Hepatic stellate cell (primary cell): ENCODE measurements at places on chromosomes 6 and 20.
A peak's percentile ranks its signal among the peaks of the same experiment; 100 is the strongest.

DNA sequence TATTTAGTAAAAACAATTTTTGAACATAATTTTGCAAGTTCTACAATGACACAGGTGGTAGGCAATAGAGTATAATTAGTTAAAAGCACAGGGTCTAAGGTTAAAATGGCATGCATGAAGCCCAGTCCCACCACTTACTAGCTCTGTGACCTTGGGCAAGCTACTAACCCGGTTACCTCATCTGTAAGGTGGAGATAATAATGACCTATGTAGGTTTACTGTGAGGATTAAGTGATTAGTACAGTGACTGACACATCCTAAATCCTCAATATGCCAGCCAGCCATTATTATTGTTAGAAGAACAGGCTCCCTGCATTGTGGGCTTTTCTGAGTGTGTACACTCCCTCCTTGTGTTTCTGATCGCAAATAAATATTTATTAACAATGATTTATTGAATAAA is 26.2 kb downstream of the ATXN1 start:
- no peak for DNase-seq

DNA sequence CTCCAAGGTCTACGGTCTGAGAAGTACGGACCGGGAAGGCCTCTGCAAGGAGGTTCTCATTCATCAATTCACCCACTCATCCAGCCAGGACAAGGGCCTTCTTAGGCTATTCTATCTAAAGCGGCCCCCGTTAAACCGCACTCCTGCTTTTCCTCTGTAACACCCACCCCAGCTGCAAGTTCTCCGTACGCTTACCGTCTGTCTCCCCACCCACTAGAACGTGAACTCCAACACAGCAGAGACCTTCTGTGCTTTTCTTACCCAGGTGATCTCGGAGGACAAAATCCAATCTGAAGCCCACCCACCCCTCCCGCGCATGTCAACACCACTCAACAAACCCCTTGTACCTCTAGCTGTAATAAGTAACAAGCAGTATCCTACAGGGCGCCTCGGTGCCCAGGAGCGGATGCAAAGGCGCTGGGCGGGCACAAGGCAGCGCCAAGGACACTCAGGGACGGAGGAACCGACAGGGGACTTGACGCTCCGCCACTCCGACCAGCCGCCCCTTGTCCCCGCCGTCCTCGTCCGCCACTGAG is 351 bp downstream of the AURKA start:
- DNase-seq: peak; percentile 9

DNA sequence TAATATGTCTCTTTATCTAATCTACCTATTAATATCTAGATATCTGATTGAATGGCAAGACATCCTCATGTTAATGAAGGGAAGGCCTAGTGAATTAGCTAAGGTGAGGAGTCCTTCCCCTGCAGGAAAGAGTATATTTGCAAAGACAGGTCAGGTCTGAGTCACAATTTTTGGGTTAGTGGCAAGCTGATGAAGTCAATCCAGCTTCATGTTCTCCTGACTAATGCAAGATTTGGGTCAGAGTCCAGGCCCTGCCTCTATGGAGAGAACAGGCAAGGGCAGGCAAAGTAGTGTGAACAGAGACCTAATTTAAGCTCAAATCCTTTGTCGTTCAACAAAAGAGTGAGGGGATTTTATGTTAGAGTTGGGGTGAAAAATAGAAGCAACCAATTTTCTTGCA is 496.7 kb downstream of the BMP2 start:
- no peak for DNase-seq

DNA sequence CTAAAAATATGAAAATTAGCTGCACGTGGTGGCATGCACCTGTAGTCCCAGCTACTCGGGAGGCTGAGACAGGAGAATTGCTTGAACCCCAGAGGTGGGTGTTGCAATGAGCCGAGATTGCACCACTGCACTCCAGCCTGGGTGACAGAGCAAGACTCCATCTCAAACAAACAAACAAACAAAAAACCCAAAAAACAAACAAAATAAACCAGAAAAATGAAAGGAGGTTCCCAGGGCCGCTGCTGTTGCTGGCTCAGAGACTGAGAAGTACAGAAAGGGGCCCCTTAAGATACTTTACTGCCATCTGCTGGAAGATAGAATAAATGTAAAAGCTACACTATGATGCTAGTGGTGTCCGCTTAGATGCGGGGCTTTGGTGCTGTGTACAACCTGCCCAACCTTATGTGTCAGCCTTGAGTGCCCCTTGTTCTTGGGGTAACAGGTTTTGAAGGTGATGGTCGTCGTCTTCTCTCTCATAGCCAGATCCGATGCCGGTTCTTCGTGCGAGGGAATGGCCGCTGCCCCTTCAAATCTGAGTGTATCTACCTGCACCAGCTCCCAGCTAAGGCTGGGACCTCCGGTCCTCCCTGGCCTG is 2.8 kb upstream of the FANCE start:
- peak; percentile 86 for DNase-seq

- no peak for DNase-seq
These were observed 361.0 kb downstream of the CD83 start for GRCh38 chr6:14478381-14479225.

DNA sequence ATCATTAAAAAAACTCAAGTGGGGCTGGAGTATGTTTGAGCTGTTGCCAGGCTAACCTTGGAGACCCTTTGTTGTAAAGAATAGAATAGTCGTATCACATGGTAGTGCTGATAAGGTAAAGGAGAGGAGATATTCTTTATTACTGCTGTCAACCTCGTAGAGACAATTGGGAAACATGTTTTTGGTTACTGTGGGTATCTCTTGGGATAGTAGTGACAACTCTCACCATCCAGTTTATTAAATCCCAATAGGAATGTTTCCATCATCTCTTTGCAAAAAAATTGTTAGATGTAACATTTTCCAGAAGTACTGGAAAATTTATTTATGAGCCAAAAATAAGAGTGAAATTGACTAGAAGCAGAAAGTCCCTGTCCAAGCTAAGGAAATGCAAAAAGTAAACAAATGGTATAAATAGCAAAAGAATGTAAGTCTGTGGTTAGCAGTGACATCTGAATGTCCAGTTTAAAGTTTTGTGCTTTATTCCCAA is 829.3 kb upstream of the CITED2 start:
- peak; percentile 22 for DNase-seq

GRCh38 chr6:122758927-122759334 is 20.6 kb upstream of the FABP7 start:
- no peak for DNase-seq

DNA sequence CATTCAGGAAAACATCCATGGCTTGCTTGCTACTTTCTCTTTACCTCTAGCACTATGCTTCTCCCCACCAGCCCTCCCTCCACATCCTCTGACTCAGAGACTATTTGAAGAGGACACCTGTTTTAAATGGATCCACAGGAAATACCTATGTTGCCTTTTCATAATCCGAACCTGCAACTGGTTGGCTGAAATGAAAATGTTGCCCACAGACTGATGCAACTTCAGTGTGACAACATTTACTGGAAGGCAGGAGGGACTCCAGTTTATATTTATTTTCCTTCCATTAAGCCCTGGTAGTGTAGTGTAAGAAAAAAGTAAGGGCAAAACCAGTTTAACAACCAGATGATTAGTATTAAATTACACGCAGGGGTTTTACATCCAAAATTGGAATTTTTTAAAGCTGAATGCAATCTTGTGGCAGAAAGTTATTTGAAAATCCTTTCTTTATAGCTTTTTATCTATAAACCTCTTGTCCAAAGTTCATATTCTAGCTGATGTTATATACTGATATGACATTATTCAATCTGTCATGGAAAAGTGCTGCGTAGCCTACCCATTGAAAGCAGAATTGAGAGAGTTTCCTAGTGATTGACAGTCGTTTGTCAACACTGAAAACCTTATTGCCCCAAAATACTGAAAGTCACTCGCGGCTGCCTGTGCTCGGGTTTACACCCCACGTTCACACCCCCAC is 881 bp upstream of the AIG1 start:
- DNase-seq: no peak

GRCh38 chr20:44008806-44009678 is 94.4 kb downstream of the TOX2 start:
- DNase-seq: no peak

DNA sequence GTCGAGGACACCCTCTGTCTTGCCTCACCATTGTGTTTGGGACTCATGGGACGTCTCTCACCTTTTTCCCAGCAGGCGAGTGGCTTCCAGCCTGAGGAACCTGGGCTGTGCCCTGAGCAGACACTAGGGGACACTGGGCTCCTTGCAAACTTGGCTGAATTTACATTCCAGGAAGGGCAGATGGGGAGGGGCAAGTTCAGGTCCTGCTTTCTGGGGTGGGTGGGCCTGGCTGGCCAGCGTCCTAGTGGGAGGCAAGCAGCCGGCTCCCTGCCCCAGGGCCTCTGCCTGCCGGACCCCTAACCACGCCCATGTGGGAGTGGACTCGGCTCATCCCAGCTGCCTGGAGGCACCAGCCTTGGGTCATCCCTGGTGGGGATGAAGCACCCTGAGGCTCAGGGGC is 48.2 kb upstream of the MLN start:
- peak; percentile 47 for DNase-seq

DNA sequence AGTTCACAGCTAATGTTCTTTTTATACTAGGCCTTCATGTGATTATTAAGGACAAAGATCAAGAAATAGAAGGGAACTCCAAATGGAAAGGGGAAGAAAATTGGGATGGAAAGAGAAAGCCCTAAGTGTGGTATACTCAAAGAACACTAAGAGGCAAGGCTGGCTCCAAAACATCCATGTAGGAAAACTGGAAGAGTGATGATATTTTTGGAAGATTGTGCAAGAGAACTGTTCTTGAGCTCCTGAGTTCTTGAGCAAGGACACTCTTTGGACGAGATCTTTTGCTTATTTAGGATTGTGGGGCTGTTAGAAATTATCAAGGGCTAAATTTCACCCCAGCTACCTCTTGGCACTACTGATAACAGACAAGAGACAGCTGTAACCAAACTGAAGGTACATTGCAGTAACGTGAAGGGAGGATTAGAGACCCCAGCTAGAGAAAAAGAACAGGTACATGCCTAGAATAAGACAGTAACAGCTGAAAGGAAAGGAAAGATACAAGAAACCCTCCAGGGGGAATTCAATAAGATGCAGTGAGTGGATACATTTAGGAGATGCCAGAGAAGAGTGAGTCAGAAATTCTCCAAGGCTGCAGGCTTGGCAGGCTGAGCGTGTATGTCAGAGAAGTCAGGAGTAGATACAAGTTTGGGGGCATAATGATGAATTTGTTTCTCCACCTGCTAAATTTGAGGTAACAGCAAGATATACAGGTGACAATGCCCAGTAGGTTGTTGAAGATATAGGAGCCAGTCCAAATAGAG is 69.7 kb downstream of the CBLN4 start:
- no peak for DNase-seq

DNA sequence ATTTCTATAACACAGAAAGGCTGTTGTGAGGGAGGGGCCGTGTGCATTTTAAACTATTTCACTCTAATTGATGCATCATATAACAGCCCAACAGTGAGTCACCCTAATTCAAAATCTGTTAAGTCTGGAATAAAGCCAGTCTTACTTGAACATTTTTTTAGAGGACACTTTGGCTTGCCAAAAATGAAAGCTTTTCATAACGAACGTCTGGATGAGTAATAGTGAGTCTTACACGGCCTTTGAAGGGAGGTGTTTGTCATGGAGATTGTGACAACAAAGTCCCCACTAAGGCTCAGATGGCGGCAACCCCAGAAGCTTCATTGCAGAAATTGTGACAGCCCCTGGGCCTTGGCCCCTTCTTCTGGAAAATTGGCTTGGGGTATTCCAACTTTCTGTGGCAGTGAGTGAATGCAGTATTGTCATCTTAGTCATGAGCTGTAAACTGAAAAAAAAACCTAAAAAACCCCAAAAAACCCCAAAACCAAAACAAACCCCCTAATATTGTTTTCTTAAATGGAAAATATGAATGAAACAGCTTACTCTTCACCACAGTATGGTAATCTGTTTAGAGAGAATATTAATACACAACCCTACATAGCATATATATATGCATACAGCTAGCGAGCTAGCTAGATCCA is 92.6 kb upstream of the CLDN20 start:
- DNase-seq: peak; percentile 79

DNA sequence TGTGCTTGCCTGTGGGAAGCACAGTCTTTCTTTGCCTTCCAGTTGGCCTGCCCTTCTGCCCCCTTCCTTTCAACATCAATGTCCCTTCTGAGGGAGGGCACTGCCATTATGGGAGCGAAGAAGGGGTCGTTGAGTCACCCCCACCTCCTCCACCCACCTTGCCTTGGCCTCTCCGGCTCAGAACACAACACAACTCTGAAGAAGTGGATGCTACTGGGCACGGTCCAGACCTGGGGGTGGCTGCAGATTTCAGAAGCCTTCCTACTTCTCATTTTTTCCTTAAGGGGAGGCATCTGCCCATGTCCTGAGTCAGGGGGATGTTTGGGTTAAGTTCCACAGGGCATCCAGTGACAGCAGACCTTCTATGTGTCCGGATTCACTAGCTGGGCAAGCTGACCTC is 72.1 kb downstream of the GFOD1 start:
- no peak for DNase-seq

- no peak for DNase-seq
These were observed 116.5 kb upstream of the BMP2 start for GRCh38 chr20:6651016-6651415.

DNA sequence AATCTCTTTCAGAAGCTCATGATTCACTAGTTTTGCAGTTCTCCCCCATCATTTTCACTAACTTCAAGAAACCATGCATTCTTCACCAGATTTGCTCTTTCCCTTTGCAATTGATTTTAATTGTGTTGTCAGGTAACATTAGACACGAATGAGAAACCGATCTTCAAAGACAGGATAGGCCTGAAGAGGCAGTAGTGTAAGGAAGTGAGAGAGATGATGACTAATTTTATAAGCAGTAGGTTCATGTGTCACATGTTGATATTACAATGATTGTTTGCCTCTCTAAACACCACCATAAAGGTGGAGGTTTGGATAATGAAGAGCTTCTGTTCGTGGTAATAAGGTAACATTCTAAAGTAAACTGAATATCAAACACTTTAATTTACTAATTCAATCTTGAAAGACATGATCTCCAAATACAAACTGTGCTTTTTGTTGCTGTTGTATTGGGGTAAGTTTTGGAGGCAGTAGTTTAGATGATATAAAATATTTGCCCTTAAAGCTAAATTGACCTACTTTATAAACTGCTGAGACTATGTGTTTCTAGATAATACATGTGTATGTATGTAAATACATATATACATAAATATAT is 207.2 kb downstream of the PHACTR1 start:
- DNase-seq: no peak

GRCh38 chr6:24329451-24329850 is 28.4 kb downstream of the DCDC2 start:
- DNase-seq: no peak

DNA sequence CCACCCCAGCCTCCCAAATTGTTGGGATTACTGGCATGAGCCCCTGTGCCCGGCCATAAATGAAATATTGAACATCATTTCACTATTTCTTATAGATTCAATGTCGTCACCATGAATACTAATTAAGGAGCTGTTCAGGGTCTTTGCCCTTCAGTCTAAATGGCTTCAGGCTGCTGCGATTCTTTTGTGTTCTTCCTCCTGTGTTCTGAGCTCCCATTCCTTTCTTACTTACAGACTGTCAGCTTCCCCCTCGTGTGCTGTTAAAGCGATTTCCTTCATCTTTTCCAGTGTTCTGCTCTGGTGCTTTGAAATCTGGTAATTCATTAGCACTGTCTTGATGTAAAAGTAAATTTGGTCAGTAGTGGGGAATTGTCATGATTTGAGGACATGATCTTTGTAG is 63.3 kb upstream of the PRDM1 start:
- DNase-seq: no peak

- no peak for DNase-seq
These were observed 581.8 kb upstream of the MMS22L start for GRCh38 chr6:97864826-97865225.

- peak; percentile 79 for DNase-seq
These were observed 318.1 kb downstream of the CLIC5 start for GRCh38 chr6:45697605-45698004.

- no peak for DNase-seq
These were observed 45.2 kb downstream of the THEMIS start for GRCh38 chr6:127855542-127856159.
